ENCODE measurements at places on chromosomes 1 and 21.

GRCh38 chr1:197695961-197696360, 79.3 kb downstream of the DENND1B start:
- DNase-seq: no peak

DNA sequence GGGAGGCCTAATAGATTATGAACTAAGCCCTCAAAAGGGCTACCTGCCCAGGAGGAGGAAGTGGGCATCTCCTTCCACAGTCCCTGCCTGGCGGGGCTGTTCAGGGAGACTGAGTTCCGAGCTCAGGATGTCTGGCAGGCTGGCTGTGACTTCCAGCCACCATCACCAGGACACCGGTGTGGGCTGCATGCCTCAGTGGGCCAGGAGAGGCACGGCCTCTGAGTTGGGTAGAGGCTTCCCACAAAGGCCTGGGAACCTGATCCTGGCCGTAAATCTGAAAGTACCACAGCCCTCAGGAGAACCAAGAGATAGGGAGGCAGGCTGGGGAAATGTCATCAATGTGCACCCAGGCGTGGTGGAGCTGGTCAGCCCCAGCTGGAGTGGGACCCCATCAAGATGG, 29.1 kb downstream of the NTPCR start:
- DNase-seq: no peak

- no peak for DNase-seq
Observed at GRCh38 chr1:227066999-227067398, 126.9 kb downstream of the COQ8A start.

- DNase-seq: peak; percentile 82
Observed at GRCh38 chr1:119635811-119636390, 12.2 kb downstream of the ZNF697 start.

GRCh38 chr21:39984286-39984991, 117.2 kb downstream of the PCP4 start:
- DNase-seq: no peak

- peak; percentile 54 for DNase-seq
Observed at GRCh38 chr1:8448911-8449661, 131.2 kb downstream of the SLC45A1 start.

GRCh38 chr1:163145435-163145834, 57.3 kb downstream of the RGS5 start:
- DNase-seq: no peak

DNA sequence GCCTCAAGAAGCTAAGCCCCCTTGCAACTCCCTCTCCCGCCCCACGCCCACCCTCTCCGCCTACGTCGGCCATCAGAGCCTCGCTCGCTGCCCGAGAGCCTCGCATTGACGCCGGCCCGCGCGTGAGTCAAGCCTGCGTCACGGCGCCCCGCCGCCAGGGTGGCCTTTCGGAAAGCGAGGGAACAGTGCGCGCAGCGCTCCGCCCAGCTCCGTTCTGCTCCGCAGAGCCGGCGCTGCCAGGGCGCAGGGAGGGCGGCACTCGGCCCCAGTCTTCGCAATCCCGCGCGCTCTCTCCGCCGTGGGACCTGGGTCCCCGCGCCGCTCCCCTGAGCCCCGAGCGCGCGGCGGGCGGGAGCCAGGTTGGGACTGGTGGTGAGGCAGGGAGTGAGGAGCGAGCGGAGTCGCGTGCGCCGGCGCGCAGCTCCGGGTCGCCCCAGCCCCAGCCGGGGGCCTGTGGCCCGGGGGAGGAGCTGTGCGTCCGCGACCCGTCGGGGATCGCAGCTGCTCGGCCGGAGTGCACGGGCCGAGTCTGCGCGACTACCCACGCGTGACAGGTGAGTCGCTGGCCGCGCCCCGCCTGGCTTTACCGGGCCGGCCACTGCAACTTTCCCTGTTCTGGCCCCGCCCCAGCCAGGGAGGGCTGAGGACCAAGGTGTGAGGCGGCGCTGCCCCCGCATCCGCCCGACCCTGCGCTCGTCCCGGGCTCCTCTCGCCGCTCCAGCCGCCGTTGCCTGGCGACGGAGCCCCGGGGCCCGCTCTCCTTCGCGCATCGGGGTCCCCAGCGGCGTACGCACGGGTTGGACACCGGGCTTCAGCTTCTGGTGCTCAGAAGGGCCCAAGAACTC, at the start of gene SLC6A17:
Gene SLC6A17 (plus strand): TSS at position 165 of the 845 bp plus-strand sequence. CDS start 16,436 bp downstream, outside the sequence.
- DNase-seq: peak; percentile 8

DNA sequence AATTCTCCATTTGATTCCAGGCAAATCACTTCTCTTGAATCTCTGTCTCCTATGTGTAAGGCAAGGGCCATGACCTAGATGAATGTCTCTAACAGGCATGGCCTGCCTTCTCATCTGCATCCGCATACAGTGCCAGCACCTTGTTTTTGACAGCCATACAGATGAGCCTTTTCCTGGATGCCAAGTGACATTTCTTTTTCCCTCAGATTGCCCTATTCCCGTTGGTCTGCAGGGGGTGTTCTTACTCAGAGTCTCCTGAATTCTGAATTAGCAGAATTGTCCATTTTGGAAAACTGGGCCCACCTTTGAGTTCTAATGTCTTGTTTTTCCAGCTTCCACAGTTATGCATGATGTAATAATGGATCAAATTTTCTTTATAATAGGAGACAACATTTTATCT, 88.0 kb upstream of the ADAR start:
- no peak for DNase-seq

DNA sequence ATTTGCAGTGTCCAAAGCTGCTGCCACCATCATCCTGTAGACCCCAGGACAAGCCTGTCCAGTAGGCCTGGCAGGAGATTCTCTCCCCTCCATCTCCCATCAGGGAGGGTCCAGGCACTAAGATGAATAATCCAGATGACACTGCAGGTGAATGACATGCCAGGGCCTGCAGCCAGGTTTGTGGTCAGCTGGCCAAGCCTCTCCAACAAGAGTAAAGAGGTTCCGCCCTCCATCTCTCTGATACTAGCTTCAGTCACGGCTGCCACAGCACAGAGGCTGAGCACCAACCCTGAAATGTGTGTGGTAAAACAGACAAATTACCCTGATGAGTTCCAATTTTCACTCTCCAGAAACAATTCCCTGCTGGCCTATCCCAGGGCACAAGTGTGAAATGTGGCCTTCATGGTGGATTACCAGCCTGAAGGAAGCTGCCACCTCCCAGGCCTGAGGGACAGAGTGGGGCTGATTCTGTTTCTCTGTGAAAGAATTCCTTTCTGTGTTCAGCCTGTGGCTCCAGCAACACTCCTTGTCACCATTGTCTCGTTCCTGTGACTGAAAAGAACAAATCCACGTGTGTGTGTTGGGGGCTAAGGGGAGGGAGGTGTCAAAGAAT, 19.9 kb upstream of the LHX4 start:
- DNase-seq: no peak

GRCh38 chr1:59014827-59015226, 231.0 kb upstream of the JUN start:
- no peak for DNase-seq

GRCh38 chr1:182968151-182968741, 15.3 kb upstream of the SHCBP1L start:
- no peak for DNase-seq

GRCh38 chr1:109214695-109215623, 1.2 kb downstream of the SARS1 start:
- peak; percentile 45 for DNase-seq

GRCh38 chr21:42409366-42409765, 5.7 kb downstream of the UBASH3A start:
- no peak for DNase-seq

GRCh38 chr1:203932556-203932955, 71.2 kb downstream of the SNRPE start:
- no peak for DNase-seq

- no peak for DNase-seq
Observed at GRCh38 chr1:8263791-8264190, 54.1 kb upstream of the SLC45A1 start.

DNA sequence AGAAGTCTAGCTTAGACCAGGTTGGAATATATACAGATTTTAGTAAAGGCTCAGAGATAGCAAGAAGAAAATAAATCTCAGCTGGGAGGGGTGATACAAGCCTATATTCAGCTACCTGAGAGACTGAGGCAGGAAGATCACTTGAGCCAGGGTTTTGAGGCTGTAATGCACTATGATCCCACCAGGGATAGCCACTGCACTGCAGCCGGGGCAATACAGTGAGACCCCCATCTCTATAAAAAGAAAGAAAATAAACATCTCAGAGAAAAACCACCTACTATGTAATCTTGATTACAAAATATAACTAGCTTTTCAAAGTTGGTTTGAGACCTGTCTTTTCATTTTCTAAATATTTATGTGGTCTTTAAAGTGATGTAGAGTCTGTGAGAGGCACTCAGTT, 47.7 kb downstream of the IL23R start:
- DNase-seq: no peak

DNA sequence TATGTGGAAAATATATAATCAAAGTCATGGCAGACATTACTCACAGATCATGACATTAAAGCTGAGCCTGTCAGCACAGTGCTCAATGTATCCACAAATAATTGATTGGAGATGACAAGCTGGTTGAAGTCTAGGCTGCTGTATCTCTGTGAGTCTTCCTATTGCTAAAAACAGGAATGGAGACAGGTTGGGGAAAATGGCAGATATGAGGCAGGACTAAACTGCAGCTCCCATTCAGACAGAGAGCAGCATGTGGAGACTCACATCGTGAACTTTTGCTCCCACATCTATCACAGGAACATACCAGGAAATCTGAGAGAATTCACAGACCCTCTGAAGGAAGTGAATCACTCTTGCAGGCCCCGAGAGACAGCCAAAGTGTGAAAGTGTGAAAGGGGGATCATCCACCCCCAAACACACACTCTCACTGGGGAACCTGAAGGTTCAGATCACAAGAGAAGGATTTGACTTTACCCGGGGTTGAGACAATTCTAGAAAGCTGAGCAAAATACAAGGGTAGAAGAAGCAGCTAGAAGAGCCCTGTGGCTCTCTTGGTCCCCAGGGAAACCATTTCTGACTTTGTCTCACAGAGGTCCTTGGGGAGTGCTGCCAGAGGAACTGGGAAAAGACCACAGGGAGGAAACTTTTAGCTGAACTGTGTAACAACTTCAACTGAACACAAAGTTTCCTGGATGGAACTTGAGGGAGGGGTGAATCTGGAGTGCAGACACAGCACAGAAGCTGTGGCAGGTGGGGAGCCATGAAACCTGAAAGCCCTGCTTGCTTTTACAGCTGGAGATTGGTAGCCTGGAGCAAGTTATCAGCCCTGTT, 173.4 kb downstream of the S1PR1 start:
- no peak for DNase-seq

DNA sequence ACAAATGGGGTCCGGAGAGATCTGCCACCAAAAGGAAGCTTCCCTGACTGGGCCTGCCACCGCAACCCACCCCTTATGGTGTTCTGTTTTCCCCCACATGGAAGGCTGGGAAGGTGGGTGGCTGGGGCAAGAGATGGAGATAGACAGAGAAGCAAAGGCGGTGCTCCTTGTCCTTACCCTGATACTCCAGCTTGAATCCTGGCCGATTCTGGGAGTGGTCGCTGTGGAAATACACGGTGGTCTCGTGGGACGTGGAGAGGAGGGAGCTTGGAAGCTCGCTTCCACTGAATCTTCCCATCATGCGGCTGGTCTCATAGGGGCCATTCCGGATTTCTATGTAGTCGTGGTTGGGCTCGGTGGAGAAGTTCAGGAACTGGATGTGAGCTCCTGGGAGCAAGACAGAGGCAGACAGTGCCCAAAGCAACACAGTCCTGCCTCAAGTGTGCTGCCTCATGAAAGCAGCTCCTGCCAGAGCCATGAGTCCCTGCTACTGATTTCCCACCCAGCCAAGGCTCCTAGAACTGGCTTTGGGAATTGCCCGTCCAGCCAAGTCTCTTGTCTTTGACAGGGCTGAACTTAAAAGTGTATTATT, 138.5 kb downstream of the ZSCAN20 start:
- no peak for DNase-seq

- no peak for DNase-seq
Observed at GRCh38 chr1:83516369-83516768, 482.6 kb downstream of the TTLL7 start.

DNA sequence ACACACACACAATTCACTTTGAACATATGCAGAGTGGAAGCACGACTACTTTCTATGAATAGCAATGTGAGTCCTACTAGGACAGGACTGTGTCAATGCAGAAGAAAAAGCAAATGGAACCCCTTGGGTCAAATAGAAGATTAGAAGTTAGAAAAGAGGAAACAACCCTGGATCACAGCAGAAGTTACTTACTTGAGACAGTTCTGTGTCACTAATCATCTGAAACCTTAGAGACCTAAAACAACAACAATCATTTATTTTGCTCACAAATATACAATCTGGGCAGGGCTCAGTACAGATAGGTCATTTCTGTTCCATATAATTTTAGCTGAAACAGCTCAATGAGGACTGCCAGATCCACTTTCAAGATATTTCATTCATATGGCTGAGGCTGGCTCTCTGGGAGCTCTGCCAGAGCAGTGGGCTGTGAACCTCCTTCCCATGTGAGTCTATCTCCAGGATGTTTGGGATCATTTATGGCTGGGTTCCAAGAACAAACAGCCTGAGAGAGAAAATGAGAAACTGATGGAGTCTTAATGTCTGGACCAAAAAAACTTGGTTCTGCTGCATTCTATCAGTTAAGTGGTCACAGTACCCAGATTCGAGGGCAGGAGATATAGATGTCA, 42.5 kb upstream of the IL10 start:
- DNase-seq: no peak

DNA sequence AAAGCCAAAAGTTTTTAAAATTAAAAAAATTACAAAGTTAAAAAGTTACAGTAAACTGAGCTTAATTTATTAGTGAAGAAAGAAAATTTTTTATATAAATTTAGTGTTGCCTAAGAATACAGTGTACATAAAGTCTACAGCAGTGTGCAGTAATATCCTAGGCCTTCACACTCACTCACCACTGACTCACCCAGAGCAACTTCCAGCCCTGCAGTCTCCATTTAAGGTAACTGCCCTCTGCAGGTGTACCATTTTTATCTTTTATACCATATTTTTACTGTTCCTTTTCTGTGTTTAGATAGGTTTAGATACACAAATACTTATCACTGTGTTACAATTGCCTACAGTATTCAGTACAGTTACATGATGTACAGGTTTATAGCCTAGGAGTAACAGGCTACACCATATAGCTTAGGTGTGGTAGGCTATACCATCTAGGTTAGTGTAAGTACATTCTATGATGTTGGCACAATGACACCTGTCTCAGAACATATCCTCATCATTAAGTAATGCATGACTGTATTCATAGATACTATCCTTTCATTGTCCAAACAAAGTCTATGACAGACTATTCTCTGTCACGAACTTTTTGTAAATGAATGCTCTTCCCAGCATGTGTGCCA, 78.6 kb upstream of the PBX1 start:
- DNase-seq: no peak

DNA sequence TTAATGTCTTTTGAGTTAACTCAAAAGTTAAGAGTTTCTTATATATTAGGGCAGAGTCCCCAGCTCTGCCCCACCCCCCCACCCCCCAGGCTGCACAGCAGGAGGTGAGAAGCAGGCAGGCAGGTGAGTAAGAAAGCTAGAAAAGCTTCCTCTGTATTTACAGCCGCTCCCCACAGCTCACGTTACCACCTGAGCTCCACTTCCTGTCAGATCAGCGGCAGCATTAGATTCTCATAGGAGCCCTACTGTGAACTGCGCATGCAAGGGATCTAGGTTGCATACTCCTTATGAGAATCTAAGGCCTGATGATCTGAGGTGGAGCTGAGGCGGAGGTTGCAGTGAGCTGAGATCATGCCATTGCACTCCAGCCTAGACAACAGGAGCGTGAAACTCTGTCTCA, 81.9 kb downstream of the SIM2 start:
- DNase-seq: no peak

- no peak for DNase-seq
Observed at GRCh38 chr1:203273869-203274602, 31.3 kb upstream of the BTG2 start.

- no peak for DNase-seq
Observed at GRCh38 chr1:175427625-175428024, 235.0 kb upstream of the KIAA0040 start.

GRCh38 chr1:230186003-230186863, 119.2 kb downstream of the GALNT2 start:
- DNase-seq: peak; percentile 68
